ENCODE measurements at places on chromosomes 11 and 22. TPM values are rescaled to one million over a fixed set of nuclear protein-coding genes. Genes with fewer than 3 reads are reported as not detected.

- DNase-seq, result no peak
Measured at GRCh38 chr11:77814848-77815247, 5.7 kb downstream of the RSF1 start.

- no peak for DNase-seq
Measured at GRCh38 chr22:45644714-45645113, 26.9 kb upstream of the ATXN10 start.

- DNase-seq, result peak; percentile 59
Measured at GRCh38 chr11:108498046-108498815, at the start of gene POGLUT3. Gene POGLUT3, minus strand, starts transcription at chr11:108498384. Its CDS starts 18 bp downstream, at chr11:108498366.

- DNase-seq, result no peak
Measured at GRCh38 chr11:133197425-133197824, 334.9 kb downstream of the OPCML start.

PRG3 gene
- total RNA-seq, result not detected

Measured in activated CD8-positive, alpha-beta T cell treated with anti-CD3 and anti-CD28 coated beads for 36 hours (primary cell).